ENCODE measurements at places on chromosomes 1 and 21. TPM values are rescaled to one million over a fixed set of nuclear protein-coding genes. Genes with fewer than 3 reads are reported as not detected.
A peak's percentile ranks its signal among the peaks of the same experiment; 100 is the strongest.

GRCh38 chr1:6545276-6546112, 8.8 kb downstream of the NOL9 start:
- no peak for DNase-seq

GRCh38 chr1:85343612-85344255, 67.3 kb upstream of the BCL10 start:
- DNase-seq, result no peak

GRCh38 chr1:150186789-150187559, 37.3 kb downstream of the PLEKHO1 start:
- no peak for DNase-seq

GRCh38 chr1:202871367-202871766, 17.6 kb downstream of the RABIF start:
- no peak for DNase-seq

DNA sequence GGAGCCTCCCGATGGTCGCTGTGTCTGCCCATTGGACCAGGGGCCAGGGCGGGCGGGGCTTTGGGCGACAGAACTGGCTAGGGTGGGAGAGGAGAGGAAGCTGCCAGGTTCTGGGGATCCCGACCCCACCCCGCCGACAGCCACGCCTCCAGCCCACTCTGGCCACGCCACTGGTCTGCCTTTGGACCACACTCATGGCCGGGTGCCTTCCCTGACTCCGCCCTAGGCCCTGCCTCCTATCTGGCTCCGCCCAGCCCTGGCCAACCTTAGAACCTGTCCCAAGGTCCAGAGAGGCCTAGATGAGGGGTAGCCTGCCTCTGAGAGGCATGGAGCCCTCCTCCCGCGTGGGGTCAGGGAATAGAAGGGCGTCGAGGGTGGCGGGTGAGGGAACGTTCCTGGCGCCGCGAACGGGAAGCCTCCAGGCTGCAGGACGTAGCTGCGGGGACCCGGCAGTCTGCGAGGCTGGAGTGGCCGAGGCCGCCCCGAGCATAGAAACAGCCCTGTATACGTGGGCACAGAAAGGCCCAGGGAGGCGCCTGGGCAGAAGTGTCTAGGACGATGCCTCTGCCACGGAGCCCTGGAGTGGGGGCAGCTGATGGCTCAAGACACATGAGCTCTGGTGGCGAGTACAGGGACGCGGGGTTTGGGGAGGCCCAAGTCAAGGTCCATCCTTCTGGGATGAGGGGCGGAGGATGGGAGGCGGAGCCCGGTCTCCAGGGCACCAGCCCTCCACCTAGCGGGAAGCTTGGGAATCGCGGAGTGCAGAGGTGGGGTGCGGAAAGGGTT, 11.5 kb upstream of the COL16A1 start:
- DNase-seq, result peak; percentile 82

GRCh38 chr1:98660940-98661543, 479 bp upstream of the SNX7 start:
- no peak for DNase-seq

GRCh38 chr1:40357625-40358024, 15.9 kb upstream of the SMAP2 start:
- DNase-seq, result no peak

GRCh38 chr21:32861866-32862265, 90.3 kb upstream of the PAXBP1 start:
- DNase-seq, result no peak

GRCh38 chr1:27672750-27673112, 739 bp upstream of the IFI6 start:
- DNase-seq, result no peak

GRCh38 chr1:2175681-2176454, 18.7 kb downstream of the FAAP20 start:
- no peak for DNase-seq

- DNase-seq, result no peak
Measured at GRCh38 chr1:220917101-220917500, 37.9 kb downstream of the HLX start.

- no peak for DNase-seq
Measured at GRCh38 chr1:107547363-107548155, 406.7 kb downstream of the NTNG1 start.

GRCh38 chr1:167909691-167910180, 4.2 kb downstream of the ADCY10 start:
- DNase-seq, result no peak

GRCh38 chr1:236288620-236288976, 6.8 kb upstream of the ERO1B start:
- DNase-seq, result no peak

GRCh38 chr1:983798-984475, 2.0 kb upstream of the PERM1 start:
- peak; percentile 82 for DNase-seq

GRCh38 chr1:85867189-85867588, 159.0 kb upstream of the ZNHIT6 start:
- DNase-seq, result no peak

- DNase-seq, result no peak
Measured at GRCh38 chr1:5901150-5901549, 91.1 kb downstream of the NPHP4 start.

DNA sequence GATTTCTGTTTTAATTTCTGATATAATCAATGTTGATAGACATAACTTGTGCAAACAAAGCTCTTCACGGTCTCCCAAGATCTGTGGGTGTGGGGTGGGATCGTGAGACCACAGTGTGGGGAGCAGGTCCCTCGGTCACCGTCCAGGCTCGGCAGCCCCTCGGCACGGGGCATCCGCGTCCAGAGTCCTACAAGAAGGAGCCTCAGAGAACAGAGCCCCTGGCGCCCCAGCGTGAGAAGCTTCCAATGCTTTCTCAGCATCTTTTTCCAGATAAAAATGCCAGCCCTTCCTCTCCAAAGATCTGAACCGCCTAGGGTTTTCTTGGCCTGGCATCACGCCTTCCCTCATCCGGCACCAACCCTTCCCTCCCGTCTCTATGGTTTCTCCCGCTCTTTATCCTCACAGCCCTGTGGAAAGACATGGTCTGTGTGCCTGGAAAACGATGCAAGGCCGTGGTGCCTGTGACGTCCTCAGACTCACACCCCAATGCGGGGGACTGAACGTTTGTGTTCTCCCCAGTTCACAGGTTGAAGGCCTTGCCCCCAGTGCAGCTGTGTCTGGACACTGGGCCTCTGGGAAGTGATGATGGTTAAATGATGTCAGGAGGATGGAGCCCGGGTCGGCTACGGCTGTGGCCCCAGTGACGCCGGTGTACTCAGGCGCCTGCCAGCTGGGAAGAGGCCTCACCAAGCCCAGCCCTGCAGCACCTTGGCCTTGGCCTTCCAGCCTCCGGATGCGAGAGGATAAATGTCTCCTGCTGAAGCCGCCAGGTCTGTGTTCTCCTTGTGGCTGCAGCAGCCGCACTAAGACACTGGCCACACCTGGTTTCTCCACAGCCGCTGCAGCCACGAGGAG, 45.9 kb upstream of the COL6A2 start:
- DNase-seq, result no peak

- DNase-seq, result no peak
Measured at GRCh38 chr1:155003227-155003765, 694 bp downstream of the ZBTB7B start.

DNA sequence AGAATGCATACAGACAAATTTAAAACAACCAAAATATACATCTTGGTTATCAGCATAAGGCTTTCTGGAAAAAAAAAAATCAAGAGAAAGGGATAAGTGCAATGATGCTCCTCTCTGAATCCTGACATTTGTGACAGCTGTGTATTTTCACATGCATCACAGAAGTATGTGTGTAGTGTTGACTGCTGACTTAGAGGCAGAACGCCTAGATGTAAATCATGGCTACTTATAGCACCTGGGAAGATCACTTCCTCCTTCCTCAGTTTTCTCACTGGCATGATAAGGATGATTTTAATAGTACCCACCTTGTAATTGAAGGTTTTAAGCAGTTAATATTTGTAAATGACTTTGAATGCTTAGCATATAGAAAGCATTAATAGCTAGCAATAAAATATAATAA, 112.5 kb downstream of the MRPL39 start:
- no peak for DNase-seq

DNA sequence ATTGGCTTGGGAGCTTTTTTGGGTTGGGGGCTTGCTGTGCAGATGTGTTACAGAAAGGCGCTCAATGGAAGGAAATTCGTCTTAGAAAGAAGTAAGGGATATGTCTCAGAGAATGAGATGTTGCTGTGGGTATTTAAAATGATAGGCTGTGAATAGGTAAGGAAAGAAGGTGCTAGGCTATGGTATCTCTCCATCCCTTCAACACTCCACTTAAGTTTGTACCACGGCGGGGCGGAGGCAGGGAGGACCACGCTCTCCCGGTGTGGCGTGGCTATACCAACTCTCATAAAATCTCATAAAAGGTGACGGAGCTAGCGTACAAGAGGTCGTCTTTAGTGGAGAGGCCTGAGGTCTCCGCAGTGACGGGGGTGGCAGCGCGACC, 305 bp upstream of the RPS6KC1 start:
- DNase-seq, result no peak

DNA sequence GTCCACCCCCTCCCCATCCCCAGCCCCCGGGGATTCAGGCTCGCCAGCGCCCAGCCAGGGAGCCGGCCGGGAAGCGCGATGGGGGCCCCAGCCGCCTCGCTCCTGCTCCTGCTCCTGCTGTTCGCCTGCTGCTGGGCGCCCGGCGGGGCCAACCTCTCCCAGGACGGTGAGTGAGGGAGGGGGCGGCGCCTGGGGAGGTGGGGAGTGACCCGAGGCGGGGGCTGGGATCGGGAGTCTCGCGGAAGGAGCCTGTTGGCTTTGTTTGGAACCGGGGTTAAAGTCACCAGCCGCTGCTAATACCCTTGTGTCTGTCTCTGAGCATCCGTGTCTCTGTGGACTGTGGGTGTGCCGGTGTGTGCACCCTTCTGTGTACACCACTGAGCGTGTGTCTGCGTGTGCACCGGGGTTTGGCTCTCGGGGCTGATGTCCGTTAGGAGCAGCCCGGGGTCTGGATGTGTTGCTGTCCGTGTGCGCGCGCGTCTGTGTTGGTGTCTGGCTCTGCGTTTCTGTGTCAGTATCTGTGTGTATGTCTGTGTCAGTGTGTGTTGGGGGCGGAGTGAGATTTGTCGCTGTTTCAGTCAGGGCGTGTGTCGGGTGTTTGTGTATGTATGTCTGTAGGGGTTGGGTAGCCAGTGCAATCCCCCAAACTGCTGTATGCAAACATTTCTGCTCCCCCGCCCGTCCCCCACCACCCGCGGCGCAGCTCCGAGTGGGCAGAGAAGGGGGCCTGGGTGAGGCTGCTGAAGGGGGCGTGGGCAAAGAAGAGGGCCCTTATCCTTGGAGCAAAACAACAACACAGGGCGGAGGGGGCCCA, 480 bp downstream of the CADM3 start:
- no peak for DNase-seq

- no peak for DNase-seq
Measured at GRCh38 chr1:59429656-59430055, 132.8 kb downstream of the FGGY start.

GRCh38 chr21:41692185-41692565, 74.7 kb downstream of the RIPK4 start:
- DNase-seq, result no peak

DNA sequence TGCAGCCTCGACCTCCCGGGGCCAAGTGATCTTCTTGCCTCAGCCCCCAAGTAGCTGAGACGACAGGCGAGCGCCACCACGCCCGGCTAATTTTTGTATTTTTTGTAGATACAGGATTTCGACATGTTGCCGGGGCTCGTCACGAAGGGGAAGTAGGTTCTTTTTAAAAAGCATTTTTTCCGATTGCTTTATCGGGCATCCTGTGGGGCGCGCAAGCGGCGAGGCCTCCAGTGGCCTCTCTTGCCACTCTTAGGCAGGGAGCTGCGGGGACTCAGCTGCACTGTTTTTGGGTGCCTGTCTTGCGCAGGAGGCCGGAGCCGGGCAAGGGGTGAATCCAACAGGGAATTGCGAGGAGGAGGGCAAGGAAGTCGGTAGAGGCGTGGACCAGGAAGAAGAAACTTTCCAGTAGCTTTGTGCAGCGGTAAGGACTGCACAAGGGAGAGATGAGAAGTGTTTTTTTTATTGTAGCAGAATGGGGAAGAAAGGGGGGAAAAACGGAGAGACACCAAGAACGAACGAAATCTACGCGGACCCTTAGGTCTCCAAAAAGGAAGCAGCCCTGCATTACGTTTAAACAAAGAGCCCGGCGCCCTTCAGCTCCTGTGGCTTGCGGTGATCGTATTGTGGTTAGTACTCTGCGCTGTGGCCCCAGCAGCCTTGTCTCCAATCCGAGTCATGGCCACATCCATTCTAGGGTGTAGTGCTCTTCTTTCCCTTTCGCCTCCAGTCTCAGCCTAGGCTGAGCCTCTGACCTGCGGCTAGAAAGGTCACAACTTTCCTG, 164.8 kb downstream of the PPIAL4G start:
- no peak for DNase-seq

- DNase-seq, result no peak
Measured at GRCh38 chr1:218990019-218990418, 183.7 kb upstream of the LYPLAL1 start.

- no peak for DNase-seq
Measured at GRCh38 chr21:28758042-28758882, 234.4 kb downstream of the LTN1 start.

SELL gene
- total RNA-seq, result 1.4 TPM

RAB3B gene
- 4.0 TPM for total RNA-seq

KRTAP13-2 gene
- not detected for total RNA-seq

GREM2 gene
- total RNA-seq, result 0.09 TPM

NCAM2 gene
- total RNA-seq, result 34.0 TPM

HEYL gene
- total RNA-seq, result 5.6 TPM

SEMA6C gene
- 15.0 TPM for total RNA-seq

UBL4B gene
- 11.7 TPM for total RNA-seq

RASSF5 gene
- 6.8 TPM for total RNA-seq

TSSK3 gene
- 6.6 TPM for total RNA-seq

ADCY10 gene
- total RNA-seq, result 0.47 TPM

KIAA0040 gene
- 3.7 TPM for total RNA-seq

CYB5RL gene
- total RNA-seq, result 8.5 TPM

All from mesothelial cell of epicardium (in vitro differentiated cells).